ENCODE measurements at places on chromosomes 1 and 21. TPM values are rescaled to one million over a fixed set of nuclear protein-coding genes. Genes with fewer than 3 reads are reported as not detected.

Gene FMO5
- total RNA-seq, result 0.07 TPM

Gene VANGL1
- 20.0 TPM for total RNA-seq

Gene UBE2U
- total RNA-seq, result not detected

Gene SELENBP1
- total RNA-seq, result not detected

Gene ADGRL4
- 63.2 TPM for total RNA-seq

Gene FCAMR
- not detected for total RNA-seq

DNA sequence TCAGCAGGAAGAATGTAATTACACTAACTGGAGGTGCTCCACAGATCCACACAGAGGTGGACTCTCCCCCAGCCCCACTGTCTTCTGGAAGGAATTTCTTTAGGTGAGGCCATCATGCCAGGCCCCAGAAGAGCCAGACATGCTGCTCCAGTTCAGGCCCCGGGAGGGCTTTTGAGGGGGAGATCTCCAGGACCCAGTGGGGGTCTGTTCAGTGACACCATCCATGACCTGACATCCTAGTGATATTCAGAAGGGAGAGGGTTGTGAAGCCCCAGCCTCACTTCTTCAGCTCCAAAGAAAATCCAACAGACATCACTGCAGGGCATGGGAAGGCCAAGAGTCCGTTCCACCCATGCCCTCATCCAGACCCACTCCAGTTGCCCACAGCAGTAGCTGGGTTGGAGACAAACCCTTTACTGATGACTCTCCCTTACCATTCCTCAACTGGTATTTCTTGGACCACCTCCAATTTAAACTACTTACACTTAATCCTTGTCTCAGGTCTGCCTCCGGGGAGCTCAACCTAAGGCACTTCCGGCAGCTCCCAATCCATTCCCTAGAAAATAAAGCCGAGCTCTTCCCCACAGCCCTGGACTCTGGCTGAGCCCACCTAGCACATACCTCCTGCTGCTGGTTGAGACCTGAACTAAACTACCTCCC, 39.2 kb downstream of the CSMD2 start:
- peak; percentile 59 for DNase-seq

DNA sequence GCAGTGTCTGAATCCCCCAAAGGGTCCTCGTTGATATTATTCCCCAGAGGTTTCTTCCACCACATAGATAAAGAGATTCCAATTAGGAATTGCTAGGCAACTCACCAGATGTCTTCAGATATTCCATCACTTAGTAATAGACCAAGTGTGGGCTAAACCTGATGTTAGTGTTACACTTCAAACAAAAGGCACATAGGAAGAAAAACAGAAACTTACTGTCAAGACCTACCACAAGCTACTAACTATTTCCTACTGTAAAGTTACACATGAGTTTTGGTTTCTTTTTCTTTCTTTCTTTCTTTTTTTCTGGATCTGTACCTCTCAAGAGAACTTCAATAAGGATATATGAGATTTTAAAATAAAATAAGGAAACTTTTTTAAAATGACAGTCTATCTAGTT, 879.1 kb upstream of the NEGR1 start:
- DNase-seq, result no peak

DNA sequence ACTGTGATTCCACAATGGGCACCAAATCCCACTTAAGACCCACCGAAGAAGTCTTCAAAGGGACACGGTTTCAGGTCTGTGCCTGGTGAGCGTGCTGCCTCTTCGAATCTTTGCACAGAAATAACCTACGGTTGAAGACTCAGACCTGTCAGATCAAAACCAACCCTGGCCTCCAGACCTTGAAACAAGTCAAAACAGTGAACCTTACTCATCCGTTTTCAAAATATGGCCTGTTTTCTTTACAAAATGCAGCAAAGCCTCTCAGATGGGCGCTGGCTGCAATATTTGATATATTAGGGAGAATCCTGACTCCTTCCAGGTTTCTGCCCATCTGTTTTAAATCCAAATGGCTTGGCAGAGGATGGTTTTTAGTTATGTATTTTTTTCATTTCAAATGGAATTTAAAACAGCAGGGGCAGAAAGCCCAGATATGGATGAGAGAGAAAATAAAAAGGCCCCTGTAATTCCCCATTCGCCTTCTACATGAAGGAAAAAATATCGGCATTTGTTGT, 14.0 kb downstream of the JUN start:
- DNase-seq, result no peak

GRCh38 chr1:10834770-10835412, 38.4 kb upstream of the CASZ1 start:
- no peak for DNase-seq

GRCh38 chr1:213017447-213018273, 2.0 kb upstream of the ANGEL2 start:
- no peak for DNase-seq

DNA sequence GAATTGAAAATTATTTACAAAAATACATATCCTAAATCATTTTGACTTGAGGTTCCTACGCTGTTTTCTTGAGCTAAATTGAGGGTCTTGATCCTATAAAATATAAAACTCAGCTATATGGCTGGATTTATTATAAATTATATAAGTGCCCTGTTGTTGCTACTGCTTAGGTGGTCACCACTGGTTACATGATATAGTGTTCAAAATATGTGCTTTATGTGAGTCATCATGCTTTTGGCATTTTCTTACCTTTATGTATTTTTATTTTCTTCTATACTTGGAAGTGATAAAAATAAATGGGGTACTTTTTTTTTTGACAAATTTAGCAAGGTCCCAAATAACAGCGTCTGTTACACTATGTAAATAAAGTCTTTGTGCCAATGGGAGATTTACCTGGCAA, 31.1 kb upstream of the PTPRC start:
- peak; percentile 8 for DNase-seq

GRCh38 chr1:31007462-31007991, 58.0 kb downstream of the PUM1 start:
- DNase-seq, result peak; percentile 64

GRCh38 chr1:248471154-248471553, 2.0 kb upstream of the OR2T3 start:
- no peak for DNase-seq

- no peak for DNase-seq
These were observed 41.9 kb upstream of the MCOLN3 start for GRCh38 chr1:85090225-85090624.

- no peak for DNase-seq
These were observed 72.7 kb downstream of the SMYD3 start for GRCh38 chr1:246434335-246434734.

GRCh38 chr1:107785496-107786202, 179.3 kb downstream of the VAV3 start:
- DNase-seq, result no peak

DNA sequence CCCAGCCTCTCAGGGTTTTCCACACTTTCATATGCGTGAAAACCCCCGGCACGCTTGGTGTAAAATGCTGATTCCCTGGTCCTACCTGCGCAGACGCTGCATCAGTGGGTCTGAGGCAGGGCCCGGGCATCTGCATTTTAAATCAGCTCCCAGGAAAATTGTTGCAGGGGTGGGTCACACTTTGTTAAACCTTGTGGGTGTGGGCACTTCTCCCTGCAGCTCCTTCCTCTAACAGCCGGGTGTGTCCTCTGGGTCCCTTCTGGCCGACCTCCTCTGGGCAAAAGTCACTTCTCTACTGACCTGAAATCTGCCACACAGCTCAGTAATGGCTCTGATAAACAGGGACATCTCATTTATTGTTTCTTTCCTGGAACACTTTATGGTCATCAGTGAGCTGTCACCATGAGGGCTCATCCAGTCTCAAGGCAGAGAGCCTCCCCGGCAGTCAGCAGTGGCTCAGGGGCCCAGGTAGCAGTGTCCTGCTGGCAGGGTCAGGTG, 52.8 kb upstream of the TMPRSS2 start:
- DNase-seq, result no peak

- peak; percentile 97 for DNase-seq
These were observed 15.1 kb upstream of the PADI3 start for GRCh38 chr1:17233675-17234320.

All from HT1080 (cell line).